CD4-positive, alpha-beta T cell treated with Interleukin-2 at 100 ng/mL for 4 hours (primary cell): ENCODE measurements at places on chromosomes 5 and 9.

- no peak for DNase-seq
Measured at GRCh38 chr9:24132244-24132643, 306.2 kb upstream of the ELAVL2 start.

GRCh38 chr9:78143281-78144007 is 92.4 kb upstream of the CEP78 start:
- DNase-seq, result no peak

GRCh38 chr5:112878760-112879159 is 17.7 kb downstream of the SRP19 start:
- DNase-seq, result peak; percentile 89

GRCh38 chr9:112971415-112971814 is 40.6 kb downstream of the ZNF883 start:
- DNase-seq, result no peak
